A673 (cell line): ENCODE measurements at places on chromosomes 16 and 17. TPM values are rescaled to one million over a fixed set of nuclear protein-coding genes. Genes with fewer than 3 reads are reported as not detected.

ALOX12B gene
- 0.39 TPM in 1 of 2 replicates, not detected in the other for total RNA-seq

DNA sequence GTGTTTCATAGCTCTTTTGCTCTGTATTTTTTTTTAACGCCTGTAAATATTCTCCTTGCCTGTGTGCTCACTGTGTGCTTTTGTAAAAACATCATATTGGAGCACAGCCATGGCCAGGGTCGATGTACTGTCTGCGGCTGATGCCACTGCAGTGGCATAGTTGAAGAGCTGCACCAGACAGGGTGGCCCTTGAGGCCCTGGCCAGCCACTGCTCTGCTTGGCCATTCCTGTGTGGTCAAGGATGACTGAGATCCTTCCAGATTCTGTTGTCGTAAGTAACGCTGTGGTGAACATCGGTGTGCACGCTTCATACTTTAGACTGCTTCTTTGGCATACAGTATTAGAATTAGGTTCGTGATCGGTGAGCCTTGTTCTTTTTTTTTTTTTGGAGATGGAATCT, 14.6 kb downstream of the CRAMP1 start:
- H3K4me1 ChIP-seq = no peaks in the 10 kb centered on the region
- H3K27me3 ChIP-seq = no peaks in the 10 kb centered on the region
- peaks cover 7% of the 10 kb centered on the region for H3K36me3 ChIP-seq
- no peak for DNase-seq

ERN2 gene
- not detected in 2 replicates for total RNA-seq

DNA sequence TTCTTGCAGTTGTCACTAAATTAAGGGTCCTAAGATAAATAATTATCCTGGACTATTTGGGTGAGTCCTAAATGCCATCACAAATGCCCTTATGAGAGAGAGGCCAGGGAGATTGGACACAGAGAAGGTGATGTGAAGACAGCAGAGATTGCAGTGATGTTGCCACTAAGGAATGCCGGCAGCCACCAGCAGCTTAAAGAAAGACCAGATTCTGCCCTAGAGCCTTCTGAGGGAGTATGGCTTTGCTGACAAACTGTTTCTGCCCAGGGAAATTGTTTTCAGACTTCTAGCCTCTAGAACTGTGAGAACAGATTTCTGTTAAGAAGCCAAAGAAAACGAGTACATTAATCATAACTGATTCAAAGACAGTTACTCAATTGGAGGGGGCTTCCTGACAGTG, 10.0 kb upstream of the ZNF23 start:
- H3K36me3 ChIP-seq = no peaks in the 10 kb centered on the region
- H3K4me1 ChIP-seq = no peaks in the 10 kb centered on the region
- H3K27ac ChIP-seq = no peak overlapping the region
- H3K27me3 ChIP-seq = no peaks in the 10 kb centered on the region
- H3K4me3 ChIP-seq = no peak overlapping the region

GRCh38 chr16:9049241-9049640, 42.2 kb upstream of the HAPSTR1 start:
- no peak overlapping the region for H3K27ac ChIP-seq
- no peaks in the 10 kb centered on the region for H3K36me3 ChIP-seq
- H3K4me3 ChIP-seq = no peak overlapping the region
- no peaks in the 10 kb centered on the region for H3K27me3 ChIP-seq
- peaks cover 12% of the 10 kb centered on the region for H3K4me1 ChIP-seq

GRCh38 chr17:59172436-59173004, 17.0 kb downstream of the PRR11 start:
- H3K36me3 ChIP-seq = peaks cover 53% of the 10 kb centered on the region
- no peak overlapping the region for H3K4me3 ChIP-seq
- no peaks in the 10 kb centered on the region for H3K4me1 ChIP-seq

DNA sequence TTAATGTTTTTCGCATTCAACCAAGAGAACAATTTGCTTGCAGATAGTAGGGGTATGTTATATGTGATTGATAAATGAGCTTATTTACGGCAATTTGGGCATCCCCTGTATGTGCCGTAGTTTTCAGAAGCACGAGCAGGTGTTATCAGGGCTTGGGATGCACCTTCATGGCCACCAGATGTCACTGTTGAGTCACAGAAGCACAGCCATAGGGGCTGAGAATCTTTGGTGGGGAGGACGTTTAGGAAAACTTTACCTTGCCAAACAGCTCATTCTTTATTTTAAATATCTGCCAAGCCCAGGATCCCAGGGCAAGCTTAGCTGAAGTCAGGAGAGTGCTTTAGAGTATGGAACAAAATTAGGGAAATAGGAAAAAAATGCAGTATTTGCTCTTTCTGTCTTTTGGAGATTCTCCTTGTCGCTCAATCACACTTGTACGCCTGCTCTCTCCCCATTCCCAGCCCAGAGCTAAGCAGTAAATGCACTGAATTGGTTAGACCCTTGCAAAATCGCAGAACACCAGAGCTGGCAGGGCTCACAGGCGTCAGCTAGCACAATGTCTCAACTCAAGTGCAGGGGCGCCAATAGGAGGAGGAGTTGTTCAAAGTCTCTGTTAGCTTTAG, 93.6 kb upstream of the MPHOSPH6 start:
- no peaks in the 10 kb centered on the region for H3K4me1 ChIP-seq
- no peak overlapping the region for H3K27ac ChIP-seq
- H3K4me3 ChIP-seq = no peak overlapping the region

DNA sequence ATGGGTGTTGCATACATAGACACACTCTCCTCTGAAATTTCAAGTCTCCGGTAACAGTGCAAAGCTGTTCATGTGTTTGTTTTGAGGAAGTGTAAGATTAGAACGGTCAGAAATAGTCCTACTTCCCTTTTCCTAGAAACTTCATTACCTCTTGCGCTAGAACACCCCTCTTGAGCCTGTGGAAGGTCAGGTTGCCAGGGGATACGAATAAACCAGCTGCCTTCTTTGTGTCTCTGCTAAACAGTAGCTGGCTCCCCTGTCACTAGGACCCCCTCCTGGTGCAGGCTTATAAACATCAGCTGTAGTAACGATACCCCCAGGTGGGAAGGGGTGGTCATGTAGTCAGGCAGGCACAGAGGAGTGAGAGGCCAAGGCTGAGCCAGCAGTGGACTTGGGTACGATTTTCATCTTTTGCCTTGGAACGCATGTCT, 113.4 kb upstream of the RCVRN start:
- no peak overlapping the region for H3K27ac ChIP-seq
- no peak overlapping the region for H3K4me3 ChIP-seq
- no peaks in the 10 kb centered on the region for H3K4me1 ChIP-seq
- no peaks in the 10 kb centered on the region for H3K36me3 ChIP-seq
- DNase-seq = no peak
- H3K27me3 ChIP-seq = no peaks in the 10 kb centered on the region

CLEC3A gene
- 0.17 TPM in 1 of 2 replicates, not detected in the other for total RNA-seq

PPM1E gene
- 6.0 and 8.4 TPM in 2 replicates for total RNA-seq

DNA sequence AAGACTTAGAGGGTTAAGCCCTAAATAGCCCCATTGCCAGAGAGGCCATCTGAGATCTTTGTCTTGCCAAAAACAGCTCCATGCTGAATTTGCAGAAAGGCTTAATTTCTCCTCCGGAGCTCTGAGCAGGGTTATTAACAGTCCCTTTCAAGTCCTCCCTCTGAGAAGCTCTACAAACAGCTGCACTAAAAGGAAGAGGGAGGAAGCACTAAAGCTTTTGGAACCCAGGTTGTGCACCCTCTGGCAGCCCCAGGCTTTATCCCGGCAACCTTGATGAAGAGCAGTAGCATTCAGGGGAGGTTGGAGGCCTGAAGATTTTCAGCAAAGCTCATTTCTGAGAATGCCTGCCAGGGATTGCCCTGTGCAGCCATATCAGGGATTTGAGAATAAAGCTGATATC, 554.7 kb downstream of the RBFOX1 start:
- H3K4me3 ChIP-seq = no peak overlapping the region
- H3K27me3 ChIP-seq = no peaks in the 10 kb centered on the region
- DNase-seq = no peak
- H3K4me1 ChIP-seq = no peaks in the 10 kb centered on the region
- no peak overlapping the region for H3K27ac ChIP-seq
- H3K36me3 ChIP-seq = no peaks in the 10 kb centered on the region

- peak within 1 kb of the TSS; percentile 98 for H3K27ac ChIP-seq
- H3K4me1 ChIP-seq = peaks cover 12% of the 10 kb centered on the region
- peaks cover 18% of the 10 kb centered on the region for H3K36me3 ChIP-seq
- H3K4me3 ChIP-seq = peak within 1 kb of the TSS; percentile 74
- peak; percentile 95 for DNase-seq
- no peaks in the 10 kb centered on the region for H3K27me3 ChIP-seq
Observed at GRCh38 chr16:21952793-21953540, at the start of gene UQCRC2. Gene UQCRC2, plus strand, starts transcription at chr16:21953361. Its CDS starts 63 bp downstream, at chr16:21953424.

DNA sequence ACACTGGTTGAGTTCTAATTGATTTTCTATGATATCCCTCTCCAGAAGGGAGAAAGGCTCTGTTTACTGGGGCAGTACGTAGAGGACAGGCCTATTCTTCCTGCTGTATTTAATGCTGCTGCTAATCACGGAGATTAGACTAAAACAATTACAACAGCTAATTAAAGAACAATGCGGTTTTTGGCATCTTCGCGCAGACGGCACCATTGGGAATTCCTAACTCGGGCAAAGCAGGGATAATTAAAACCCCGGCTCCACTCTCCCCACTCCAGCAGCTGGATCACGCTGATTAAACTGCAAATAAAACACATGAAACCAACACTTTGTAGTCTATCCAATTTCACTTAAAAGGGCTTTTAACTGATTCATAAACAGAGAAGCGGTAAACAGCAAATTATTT, 147.6 kb downstream of the XYLT1 start:
- no peaks in the 10 kb centered on the region for H3K27me3 ChIP-seq
- no peaks in the 10 kb centered on the region for H3K4me1 ChIP-seq
- no peaks in the 10 kb centered on the region for H3K36me3 ChIP-seq
- H3K4me3 ChIP-seq = no peak overlapping the region
- DNase-seq = no peak

KRTAP4-5 gene
- total RNA-seq = not detected in 2 replicates

GRCh38 chr16:8591451-8591850, 1.1 kb upstream of the TMEM114 start:
- no peak overlapping the region for H3K27ac ChIP-seq
- no peaks in the 10 kb centered on the region for H3K27me3 ChIP-seq
- H3K36me3 ChIP-seq = peaks cover 77% of the 10 kb centered on the region
- DNase-seq = no peak

DNA sequence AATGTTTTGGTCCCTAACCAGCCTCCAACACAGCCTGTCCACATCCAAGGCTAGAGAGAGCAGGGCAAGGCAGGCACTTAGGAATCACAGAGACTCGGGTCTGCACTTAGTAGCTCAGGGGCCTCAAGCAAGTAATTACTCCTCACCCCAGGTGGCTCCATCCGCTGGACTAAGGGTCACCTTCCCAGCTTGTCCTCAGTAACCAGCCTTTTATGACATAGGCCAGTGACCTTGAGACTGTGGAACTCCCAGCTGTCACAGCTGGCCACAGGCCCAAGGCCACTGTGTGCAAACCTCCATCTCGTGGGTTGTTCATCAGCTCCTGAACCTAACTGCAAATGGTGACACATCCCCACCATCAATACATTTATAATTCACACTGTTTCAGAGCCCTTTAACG, 68.6 kb downstream of the CDYL2 start:
- DNase-seq = no peak
- no peak overlapping the region for H3K27ac ChIP-seq
- H3K4me3 ChIP-seq = no peak overlapping the region
- no peaks in the 10 kb centered on the region for H3K4me1 ChIP-seq
- no peaks in the 10 kb centered on the region for H3K36me3 ChIP-seq

- no peak overlapping the region for H3K27ac ChIP-seq
- DNase-seq = no peak
- H3K36me3 ChIP-seq = no peaks in the 10 kb centered on the region
- H3K4me1 ChIP-seq = no peaks in the 10 kb centered on the region
- no peak overlapping the region for H3K4me3 ChIP-seq
Observed at GRCh38 chr17:5677620-5678019, 93.3 kb upstream of the NLRP1 start.

DNA sequence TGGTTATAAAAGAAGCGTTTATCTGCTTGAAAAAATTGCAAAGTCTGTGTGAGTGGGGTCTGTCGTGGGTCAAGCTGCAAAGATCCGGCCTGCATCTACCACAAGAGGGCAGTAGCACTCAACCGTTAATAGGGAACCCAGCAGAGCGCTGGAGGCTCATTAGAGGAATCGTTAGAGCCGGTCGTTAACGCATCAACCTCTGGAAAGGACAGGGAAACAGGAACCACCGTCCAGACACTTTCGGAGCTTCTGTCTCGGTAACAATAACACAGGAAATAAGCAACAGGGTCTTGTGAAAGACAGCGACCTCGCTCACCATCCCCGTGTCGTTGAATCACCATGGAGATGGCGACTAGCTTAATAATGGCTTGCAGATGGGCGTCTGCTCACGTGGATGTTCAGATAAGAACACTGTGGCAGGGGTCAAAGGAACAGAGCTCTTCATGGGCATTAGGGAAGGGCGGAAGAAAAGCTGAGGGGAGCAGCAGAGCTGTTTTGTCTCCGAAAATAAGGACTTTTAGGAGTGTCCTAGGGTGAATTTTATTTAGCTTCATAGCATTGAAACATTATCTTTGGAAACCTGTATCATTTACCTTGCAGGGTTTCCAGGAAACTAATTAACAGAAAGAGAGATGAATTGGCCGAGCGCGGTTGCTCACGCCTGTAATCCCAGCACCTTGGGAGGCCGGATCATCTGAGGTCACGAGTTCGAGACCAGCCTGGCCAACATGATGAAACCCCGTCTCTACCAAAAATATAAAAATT, 11.9 kb upstream of the NSRP1 start:
- peak; percentile 88 for DNase-seq
- H3K4me3 ChIP-seq = peak overlapping the region; percentile 44
- H3K27me3 ChIP-seq = no peaks in the 10 kb centered on the region
- H3K4me1 ChIP-seq = no peaks in the 10 kb centered on the region

EVPLL gene
- total RNA-seq = not detected in 2 replicates

- H3K4me3 ChIP-seq = no peak overlapping the region
- DNase-seq = no peak
- H3K4me1 ChIP-seq = no peaks in the 10 kb centered on the region
- no peaks in the 10 kb centered on the region for H3K27me3 ChIP-seq
Observed at GRCh38 chr16:17404941-17405689, 65.6 kb downstream of the XYLT1 start.

DNA sequence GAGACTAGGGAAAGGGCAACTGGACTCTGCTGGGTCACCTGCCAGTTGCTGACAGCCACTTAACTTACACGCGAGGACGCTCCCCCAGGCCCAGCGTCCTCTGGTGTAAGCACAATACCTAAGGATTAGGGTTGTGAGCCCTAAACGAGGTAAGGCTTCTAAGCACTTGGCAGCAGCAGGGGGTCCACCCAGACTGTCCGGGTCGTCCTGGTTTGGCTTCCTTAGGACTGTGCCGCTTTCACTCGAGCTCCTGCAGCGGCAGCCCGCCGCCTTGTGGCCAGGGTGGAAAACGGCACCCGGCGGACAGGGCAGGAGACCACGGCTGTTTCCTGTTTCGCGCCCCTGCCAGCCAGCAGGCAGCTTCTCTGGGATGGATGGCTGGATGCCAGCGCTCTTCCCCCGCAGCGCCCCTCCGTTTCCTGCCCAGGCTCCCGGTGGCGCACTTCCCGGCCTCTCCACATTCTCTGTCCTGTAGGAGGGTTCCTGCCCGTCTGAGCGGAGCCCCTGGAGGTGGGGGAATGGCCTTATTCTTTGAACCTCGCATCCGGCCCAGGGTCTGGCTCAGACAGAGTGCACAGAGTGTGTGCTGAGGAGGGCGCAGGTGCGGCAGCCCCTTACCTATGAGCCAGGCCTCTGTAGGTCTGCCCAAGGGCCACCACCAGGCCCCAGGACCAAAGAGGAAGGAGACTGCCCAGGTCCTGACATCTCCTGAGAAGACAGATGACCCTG, 47.0 kb upstream of the AMZ2 start:
- no peak overlapping the region for H3K27ac ChIP-seq
- H3K4me1 ChIP-seq = peaks cover 24% of the 10 kb centered on the region
- no peak overlapping the region for H3K4me3 ChIP-seq
- peak; percentile 90 for DNase-seq
- no peaks in the 10 kb centered on the region for H3K36me3 ChIP-seq
